ENCODE measurements at places on chromosomes 1 and 21.
A peak's percentile ranks its signal among the peaks of the same experiment; 100 is the strongest.

DNA sequence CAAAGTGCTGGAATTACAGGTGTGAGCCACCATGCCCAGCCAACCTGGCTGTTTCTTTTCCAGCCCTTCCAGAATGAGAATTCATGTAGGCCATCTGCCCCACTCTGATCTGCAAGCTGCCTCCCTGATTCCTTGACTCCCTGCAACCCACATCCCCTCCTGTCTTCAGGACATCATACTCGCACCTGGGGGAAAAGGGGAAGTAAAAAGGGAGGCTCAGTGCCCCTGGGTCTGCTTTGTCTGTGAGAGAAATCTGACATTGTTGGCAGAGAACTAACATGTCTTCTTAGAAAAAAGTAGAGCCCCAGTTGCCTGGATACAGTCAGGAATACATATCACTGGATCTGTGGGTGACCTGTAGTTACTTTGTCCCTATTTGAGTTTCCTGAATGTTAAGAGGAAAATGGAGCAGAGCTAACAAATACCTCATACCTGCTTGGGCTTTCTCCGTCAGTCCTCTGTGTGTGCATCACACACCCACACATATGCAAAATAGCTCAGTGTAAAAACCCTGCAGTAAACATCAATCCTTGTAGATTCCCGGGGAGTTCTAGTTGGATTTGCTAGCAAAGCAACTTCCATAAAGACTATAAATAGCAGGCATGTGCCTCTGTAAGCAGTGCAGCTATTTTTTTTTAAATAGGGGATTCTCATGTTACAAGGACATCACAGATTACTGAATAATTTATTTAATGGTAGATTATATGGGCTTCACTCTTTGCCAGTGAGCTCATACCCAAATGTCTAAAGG, 62.9 kb downstream of the TEX35 start:
- DNase-seq = peak; percentile 37

DNA sequence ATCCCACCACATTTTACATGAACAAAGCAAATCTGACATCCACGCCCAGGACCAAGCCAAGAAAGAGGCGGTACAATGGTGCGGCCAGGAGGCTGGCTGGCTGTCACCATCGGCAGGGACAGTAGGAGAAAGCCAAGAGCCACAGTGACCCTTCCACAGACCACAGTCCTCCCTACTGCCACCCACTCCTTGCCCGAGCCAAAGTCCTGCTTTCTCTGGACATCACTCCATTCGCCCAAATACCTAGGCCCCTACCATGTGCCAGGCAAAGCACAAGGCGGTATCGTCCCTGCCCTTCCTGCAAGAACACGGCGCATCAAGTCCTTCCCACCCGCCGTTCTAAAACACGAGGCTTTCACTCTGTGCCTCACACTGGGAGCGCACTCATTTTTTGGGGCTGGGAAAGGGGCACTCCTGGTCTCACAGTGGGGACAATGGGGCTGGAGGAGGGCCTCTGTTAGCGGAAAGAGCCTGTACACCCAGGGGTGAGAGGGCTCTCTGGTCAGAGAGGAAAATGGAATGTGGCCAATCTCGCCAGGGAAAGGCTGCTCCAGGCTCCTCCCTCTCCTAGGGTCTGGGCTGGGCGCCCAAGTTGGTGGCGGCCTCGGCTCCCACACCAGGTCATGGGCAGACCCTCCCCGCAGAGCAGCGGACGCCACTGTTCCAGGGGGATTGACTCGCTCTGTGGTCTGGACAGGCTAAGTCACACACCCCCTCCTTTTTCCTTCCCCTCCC, 26.5 kb downstream of the SSBP3 start:
- no peak for DNase-seq

- DNase-seq = no peak
Measured at GRCh38 chr1:161497961-161498360, 7.3 kb upstream of the FCGR2A start.

- no peak for DNase-seq
Measured at GRCh38 chr1:54299037-54299436, 99.1 kb downstream of the MRPL37 start.

DNA sequence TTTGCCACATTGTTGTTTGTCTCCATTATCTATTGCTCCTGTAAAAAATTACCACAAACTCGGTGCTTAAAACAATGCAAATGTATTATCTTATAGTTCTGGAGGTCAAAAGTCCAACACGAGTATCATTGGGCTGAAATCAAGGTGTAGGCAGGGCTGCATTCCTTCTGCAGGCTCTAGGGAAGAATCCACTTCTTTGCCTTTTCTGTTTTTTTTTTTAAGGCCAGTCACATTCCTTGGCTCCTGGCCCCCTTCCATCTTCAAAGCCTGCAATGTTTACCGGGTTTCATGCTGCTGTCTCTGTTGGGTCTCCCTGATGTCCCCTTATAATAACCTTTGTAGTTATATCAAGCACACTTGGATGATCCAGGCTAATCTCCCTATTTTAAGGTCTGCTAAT, 212.7 kb downstream of the PTBP2 start:
- no peak for DNase-seq

DNA sequence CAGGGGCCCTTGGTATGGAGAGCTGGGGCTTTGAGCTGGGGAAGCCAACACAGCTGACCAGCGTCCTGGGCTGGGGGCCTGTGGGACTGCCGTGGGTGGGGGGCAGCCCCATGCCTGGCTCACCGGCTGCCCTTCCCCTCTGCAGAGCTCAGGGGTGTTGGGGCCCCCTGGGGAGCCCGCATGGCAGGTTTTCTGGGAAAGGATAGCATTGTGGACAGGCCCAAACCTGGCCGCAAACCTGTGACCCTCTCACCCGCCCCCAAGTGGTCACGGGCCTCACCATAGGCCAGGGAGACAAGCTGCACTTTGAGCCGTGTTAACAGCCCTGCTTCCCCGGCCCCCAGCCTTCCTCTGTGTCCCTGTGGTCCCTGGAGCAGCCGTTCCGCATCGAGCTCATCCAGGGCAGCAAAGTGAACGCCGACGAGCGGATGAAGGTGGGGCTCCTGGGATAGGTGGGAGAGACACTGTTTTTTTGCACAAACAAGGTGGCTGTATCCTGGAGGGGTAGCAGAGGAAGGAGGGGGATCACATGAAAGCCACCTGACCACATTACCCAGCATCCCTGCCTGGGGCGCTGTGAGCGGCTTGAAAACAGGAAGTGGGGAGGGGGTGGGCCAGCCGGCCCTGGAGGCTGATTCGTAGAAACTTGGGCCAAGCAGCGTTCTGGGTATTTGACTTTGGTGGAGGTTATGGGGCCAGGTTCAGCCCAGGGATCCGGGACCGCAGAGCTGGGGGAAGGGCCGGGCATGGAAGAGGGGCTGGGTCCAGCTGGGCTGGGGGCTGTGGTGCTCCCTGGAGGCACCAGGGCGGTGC, 65.9 kb downstream of the PIK3CD start:
- no peak for DNase-seq

DNA sequence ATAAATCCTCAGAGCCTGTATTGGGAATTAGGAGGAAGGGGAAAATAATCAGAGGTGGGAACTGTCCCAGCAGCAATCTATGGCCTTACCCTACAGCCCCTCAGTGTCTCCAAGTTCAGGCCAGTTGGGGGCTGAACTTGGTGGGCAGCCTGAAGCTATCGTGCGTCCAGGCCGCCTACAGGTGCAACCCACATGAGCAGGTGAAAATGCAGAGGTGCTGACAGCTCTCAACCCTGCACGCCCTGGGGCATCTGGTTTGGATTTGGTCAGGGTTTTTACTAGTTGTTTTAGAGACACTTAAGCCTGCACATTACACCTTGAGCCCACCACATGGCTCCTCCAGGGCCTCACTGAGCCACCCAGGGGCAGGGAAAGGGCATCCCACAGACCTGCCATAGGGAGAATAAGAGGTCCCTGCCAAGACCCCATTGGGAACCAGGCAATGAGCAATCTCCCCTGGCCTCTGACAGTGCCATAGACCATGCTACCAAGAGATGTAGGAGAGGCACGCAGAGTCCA, 209.5 kb downstream of the FOXD2 start:
- DNase-seq = no peak

DNA sequence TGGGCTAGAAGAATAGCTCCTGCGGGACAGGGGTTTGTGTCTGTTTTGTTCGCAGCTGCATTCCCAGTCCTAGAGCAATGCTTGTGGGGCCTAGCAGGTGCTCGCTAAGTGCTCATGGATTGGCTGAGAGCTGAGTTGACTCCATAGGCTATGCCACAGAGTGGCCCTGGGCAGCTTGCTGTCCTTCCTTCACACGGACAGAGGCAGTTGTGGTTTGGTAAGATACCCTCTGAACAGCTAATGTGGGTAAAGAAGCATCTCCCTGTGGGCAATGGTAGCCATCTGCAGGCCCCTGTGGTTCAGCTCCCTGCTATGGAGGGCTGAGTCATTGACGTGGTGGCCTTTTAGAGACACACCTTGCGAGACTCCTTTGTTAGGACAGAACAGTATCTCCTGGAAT, 23.5 kb upstream of the LBR start:
- no peak for DNase-seq

DNA sequence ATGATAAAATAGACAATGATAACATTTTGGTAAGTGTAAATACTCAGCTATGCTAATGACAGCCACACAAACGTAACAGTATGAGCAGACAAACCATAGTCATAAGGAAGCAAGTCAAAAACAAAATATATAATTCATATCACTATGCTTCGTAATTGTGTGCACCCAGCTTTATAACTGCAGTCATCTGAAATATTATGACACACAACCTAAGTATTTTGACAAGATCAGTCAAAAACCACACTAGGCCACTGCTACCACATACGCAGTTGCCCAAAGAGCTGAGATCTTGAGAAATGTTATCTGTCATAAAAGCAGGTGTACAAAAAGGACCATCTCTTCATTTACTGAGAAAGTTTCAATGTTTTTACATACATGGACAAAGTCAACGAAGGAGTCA, 26.0 kb downstream of the RNASEL start:
- DNase-seq = no peak

- no peak for DNase-seq
Measured at GRCh38 chr21:39390212-39390765, 41.4 kb upstream of the HMGN1 start.

DNA sequence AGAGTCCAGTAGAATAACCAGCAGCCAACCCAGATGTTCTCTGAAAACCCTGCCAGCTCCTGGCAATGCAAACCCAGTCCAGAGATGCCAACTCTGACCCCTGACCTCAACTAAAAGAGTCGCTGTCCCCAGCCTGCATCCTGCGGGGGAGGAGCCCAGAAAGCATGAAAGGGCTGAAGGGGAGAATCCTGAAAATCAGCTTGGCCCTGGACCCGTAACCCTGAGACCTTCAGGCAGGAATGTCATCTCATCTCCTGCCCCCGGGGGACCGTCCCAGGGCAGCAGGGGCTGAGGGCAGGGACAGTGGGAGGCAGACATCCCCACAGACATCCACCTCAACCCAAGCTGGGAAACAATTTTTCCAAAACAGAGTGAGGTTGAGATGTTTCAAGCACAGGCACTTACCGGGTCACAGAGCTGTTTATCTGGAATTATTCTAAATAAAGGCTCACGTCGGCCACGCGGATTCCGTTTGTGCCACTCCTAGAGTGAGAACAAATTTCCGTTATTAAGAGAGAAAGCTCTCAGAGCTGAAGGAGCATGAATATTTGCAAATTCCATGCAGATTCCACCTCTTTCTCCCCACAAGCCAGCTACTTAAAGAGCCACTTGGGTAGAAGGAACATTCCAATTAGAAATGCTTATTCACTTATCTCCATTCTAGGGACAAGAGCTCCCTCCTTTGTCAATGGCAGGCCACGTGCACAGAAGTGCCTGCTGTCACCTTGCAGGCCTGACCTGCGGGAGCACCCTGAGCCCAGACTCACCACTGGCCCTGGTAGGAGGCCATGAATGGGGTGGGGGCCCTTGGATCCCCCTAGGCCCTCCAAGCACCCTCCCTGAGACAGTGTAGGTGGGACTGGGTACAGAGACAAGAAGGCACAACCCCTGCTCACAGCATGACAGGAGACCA, 240.1 kb downstream of the NPHP4 start:
- no peak for DNase-seq

GRCh38 chr1:24263746-24264145, 55.4 kb upstream of the GRHL3 start:
- DNase-seq = no peak

- no peak for DNase-seq
Measured at GRCh38 chr1:69403756-69404320, 163.9 kb upstream of the LRRC7 start.

GRCh38 chr1:41846625-41847405, 71.9 kb downstream of the HIVEP3 start:
- DNase-seq = no peak

All from HEK293T (cell line).